ENCODE measurements at places on chromosomes 4 and X.
A peak's percentile ranks its signal among the peaks of the same experiment; 100 is the strongest.

DNA sequence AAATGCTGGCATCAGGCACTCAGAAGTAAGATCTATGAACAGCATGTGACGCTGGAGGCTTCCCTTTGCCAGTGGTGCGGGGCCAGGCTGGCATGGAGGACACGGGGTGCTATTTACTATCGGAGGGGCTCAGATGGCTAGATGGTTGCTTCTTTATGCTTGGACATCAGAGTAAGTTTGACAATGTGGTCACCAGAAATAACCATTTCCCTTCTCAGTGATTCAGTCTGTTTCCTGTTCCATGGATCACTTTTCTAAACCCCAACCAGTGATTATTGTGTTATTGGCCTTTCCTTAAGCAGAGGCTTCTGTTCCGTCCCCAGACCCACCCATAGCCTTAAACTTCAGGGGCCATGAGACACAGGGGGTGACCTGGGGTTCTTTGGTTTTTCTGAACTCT is 55.4 kb upstream of the DHX15 start:
- DNase-seq = no peak

DNA sequence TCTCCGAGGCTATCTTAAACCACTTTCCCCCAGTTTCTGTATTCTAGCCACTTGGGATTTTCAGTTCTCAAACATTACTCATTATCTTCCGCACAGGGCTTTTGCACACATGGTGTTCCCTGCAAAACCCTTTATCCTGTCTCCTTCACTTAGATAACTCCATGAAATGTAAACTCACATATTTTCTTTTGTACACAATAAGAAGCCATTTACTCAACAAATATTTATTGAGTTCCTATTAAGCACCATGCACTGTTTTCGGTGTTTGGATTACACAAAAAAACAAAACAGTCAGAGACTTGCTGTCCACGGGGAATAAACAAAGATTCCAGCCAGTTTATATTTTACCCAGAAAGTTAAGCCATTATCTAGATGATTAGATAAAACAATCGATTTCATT is 42.5 kb upstream of the UNC5C start:
- no peak for DNase-seq

GRCh38 chr4:147550626-147551246 is 66.5 kb upstream of the TMEM184C start:
- no peak for DNase-seq

DNA sequence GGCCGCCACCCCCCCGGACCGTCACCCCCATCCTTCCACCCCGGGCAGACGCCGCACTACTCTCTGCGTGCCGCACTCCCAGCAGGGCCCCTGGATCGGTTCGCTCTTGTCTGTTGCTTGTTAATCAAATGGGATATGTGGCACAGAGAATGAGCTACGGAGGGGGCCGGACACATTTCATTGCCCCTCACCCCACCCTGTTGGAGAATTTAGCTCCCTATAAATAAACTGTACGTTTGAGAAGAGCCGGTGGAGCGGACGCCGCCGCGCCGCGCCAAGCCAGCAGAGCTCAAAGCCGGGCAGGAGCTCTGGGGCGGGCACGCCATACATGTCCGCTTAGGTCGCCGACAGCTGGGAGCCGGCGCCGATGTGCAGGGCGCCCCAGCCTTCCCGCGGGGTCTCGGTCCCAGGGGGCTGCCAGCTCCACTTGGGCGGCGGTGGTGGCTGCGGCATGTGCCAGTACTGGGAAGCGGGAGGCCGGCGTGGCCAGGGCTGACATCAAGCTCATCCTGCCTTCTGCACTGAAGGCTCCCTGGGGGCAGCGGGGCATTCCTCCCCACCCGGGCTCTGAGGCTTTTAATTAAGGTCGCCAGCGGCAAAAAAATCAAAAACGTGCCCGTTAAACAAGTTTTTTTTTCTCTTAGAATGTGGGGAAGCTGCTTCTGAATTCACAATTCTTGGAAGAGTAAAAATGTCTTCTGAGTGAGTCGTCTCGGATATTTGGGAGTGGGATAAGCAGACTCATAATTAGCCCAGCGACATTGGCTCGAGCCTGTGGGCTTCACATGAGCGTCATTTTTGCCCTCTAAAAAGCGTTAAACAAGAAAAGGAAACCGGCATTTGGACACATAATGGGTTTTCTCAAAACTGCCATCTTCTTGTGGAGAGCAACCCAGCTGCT is 1.1 kb upstream of the PCDH19 start:
- no peak for DNase-seq

DNA sequence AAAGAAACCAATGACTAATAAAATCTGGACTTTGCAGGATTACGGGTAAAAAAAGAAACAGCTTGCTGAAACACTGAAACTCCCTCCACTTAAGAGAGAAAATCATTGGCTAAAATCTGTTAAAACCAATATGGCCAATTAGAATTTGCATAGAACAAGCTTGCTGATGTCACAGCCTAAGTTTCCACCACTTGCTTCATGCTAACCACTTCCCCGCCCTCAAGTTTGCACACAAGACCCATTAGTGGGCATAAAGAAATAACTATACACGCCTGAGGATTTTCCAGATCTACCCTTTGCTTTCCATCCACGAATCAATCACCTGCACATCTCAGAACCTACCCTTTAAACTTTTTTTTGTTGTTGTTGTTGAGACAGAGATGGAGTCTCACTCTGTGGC is 42.7 kb upstream of the PHEX start:
- no peak for DNase-seq

DNA sequence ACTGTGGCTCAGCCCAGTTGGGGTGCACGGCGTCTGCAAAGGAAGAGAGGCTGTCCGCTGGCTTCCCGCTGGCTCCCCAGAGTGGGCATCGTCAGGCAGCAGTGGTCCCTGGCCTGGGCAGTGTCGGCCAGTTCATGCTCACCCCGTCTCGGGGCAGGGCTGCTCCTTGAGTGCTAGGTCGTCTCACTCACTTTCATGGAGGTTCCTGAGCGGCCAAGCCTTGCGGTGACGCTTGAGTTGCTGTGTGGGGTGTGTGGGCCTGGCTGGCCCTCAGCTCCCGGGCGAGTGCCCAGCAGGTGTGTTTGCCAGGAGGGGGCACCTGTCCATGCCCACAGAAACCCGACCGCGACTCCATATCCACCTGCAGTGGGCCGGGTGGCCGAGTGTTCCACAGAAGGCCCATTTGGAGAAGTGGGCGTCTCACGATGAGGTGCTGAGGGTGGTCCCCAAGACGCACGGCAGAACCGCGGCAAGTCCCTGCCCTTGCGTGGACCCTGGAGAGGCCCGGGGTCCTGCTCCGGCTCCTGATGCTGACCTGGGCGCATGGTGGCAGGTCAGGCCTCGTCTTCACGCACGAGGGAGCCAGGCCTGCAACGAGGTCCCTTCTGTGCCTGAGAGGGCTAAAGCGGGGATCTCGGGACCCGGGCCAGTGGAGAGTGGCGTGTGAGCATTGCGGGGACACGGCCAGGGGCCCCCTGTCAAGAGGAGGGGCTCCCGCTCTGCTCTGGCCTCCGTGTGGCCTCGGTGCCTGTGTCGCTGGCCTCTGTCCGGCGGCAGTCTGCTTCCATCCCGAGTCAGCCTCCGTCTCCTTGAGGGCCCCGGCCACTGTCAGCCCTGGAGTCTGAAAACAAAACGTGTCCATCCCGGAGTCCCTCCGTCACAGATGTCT is 18.5 kb upstream of the UVSSA start:
- no peak for DNase-seq

DNA sequence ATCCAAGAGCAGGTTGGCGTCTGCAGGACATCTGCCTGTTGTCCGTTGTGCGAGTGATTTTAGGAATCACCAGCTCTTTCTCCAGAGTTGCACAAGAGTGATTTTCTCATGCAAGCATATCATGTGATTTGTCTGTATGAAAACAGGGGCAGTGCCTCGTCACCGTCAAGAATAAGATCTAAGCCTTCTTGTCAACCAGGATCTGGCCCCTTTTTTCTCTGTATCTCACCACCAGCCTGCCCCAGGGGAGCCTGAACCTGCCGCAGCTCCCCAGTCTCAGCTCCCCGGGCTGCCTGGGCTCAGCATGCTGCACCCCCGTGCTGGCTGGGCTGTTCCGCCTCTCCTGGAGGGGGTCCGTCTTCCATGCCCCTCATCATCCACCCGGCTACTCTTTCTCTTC is 90.5 kb downstream of the STOX2 start:
- no peak for DNase-seq

DNA sequence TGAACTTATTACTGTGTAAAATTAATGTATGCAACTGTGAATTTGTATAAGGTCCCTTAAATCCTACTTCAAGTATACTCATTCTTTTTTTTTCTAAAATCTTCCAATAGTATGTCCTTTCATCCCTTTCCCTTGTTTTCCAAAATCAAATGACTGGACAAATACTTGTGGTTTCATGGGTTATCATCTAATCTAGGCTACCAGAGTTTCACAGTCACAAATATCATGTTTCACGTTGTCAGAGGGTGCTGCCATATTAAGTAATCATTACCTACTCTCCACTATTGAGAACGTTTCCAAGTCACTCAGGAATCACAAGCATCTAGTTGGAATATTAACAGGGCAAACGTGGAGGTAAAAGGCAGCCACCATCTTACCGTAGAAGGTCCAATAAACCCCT is 1235.0 kb upstream of the TENM3 start:
- no peak for DNase-seq

GRCh38 chrX:119690921-119691716 is 1.8 kb downstream of the SEPTIN6 start:
- DNase-seq = peak; percentile 19

DNA sequence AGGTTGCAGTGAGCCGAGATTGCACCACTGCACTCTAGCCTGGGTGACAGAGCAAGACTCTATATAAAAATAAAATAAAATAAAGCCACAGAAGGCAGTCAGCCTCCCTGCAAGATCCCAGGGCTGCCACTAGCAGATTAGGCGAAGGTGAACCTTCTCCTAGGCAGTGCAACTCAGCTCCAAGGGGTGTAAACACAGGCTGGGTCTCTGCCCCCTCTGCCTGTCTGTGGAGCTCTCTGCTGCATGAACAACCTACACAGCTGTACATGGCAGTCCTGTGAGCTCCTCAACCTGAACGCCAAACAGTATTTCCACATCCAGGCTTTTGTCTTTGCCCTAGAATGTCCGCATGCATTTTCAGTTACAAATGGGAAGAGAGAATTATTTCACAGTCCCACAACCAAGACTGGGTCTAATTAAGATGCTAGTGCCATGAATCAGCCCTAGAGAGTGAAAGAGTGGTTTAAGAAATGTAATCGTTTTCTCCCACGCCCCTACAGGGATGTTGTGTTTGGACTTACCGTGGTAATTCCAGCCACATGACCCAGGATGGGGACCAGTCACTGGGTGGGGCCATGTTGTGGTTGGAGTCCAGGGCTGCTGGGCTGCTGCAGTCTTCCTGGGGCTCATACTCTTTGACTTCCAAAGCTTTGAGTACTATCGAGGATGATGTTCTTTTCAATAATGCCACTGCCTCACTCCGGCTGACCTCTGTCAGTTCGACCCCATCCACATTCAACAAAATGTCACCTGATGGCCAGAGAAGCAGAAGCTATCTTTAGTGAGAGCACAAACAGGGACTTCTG is 99.0 kb downstream of the FIP1L1 start:
- no peak for DNase-seq

DNA sequence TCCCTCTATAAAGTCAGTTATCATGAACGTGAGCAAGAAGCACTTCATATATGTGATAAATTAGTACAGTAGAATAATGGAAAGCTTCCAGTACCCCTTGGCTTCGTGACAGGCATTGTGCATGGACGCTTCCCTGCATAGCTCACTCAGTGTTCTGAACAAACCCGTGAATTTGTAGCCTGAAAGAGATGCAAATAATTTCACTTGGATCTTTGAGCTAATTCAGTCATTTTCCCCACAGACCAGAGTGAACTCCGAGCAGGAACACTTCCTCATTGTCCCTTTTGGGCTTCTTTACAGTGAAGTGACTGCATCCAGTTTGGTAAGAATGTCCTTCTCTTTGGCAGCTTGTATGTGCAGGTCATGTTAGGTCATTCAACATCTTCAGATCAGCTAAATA is 50.1 kb downstream of the ADD1 start:
- DNase-seq = no peak

DNA sequence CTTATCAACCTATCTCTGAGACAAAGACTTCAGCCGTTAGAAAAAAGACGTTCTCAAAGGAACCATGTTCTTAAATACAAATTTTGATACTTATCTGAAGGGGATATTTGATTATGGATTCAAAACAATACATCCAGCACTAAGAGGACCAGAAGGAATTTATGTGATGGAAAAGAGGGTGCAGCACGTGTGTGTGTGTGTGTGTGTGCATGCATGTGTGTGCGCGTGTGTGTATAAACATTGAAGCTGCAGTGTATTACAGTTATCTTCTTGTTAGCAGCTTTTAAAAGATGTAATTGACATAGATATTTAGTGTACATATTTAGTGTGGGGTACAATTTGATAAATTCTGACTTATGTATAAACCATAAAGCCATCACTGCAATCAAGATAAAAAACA is 44.9 kb downstream of the ANK2 start:
- no peak for DNase-seq

- no peak for DNase-seq
Measured at GRCh38 chr4:121741751-121742150, 23.2 kb downstream of the SMIM43 start.

DNA sequence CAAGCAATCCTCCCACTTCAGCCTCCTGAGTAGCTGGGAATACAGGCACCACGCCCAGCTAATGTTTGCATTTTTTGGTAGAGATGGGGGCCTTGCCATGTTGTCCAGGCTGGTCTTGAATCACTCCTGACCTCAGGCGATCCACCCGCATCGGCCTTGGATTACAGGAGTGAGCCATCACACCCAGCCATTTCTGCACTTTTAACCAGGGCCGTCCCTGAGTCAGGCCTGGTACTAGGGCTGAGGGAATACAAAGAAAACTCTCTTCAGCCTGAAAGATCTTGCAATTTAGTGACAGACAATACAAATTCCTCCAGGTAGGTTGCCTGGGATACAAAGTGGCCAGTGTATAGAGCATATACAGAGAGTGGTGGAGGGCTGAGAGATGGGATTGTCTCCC is 65.8 kb downstream of the BCOR start:
- no peak for DNase-seq

- no peak for DNase-seq
Measured at GRCh38 chr4:55311792-55312488, 34.1 kb upstream of the SRD5A3 start.

DNA sequence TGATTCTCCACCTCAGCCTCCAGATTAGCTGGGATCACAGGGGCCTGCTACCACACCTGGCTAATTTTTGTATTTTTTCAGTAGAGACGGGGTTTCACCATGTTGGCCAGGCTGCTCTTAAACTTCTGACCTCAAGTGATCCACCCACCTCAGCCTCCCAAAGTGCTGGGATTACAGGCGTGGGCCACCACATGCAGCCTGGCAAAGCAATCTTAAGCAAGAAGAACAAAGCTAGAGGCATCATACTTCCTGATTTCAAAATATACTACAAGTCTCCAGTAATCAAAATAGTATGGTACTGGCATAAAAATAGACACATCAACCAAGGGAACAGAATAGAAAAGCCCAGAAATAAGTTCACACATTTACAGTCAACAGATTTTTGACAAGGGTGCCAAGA is 12.8 kb upstream of the F8A1 start:
- DNase-seq = no peak

DNA sequence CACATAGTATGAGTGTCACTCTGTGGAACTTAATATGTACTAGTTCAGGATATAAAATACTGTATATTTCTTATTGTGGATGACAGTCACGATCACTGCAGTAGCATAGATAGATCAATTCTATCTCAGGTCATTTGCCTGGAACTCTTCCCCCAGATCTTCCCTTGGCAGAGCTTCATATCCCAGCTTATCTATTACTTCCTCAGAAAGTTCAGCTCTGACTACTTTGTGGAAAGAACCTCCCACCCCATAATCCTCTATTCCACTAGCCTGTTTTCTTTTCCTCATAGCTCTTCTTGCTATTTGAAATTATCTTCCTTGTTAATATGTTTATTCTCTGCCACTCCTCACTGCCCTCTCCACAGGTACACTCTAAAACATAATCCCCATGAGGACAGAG is 10.9 kb downstream of the FAM241A start:
- DNase-seq = no peak

Data from activated CD4-positive, CD25-positive, alpha-beta regulatory T cell (primary cell).